ENCODE measurements at places on chromosomes 13 and 19. TPM values are rescaled to one million over a fixed set of nuclear protein-coding genes. Genes with fewer than 3 reads are reported as not detected.

The CPAMD8 gene
- 5.2 TPM for total RNA-seq

The IGSF23 gene
- total RNA-seq, result not detected

The RPL21 gene
- 659 TPM for total RNA-seq

The CRLF1 gene
- not detected for total RNA-seq

The KIR3DL1 gene
- total RNA-seq, result not detected

The ZNF677 gene
- 16.5 TPM for total RNA-seq

The SLC25A41 gene
- total RNA-seq, result not detected

The ZNF578 gene
- 2.0 TPM for total RNA-seq

The IFNL1 gene
- total RNA-seq, result not detected

The MISP gene
- not detected for total RNA-seq

The SIAH3 gene
- total RNA-seq, result not detected

The UBE2L5 gene
- not detected for total RNA-seq

The MIA gene
- total RNA-seq, result not detected

The GFY gene
- not detected for total RNA-seq

The ZNF560 gene
- total RNA-seq, result under 0.01 TPM

The CTU1 gene
- 7.3 TPM for total RNA-seq

The OR4F17 gene
- total RNA-seq, result not detected

The TLE2 gene
- total RNA-seq, result 17.5 TPM

The FGF22 gene
- not detected for total RNA-seq

The ZNF222 gene
- 5.4 TPM for total RNA-seq

The CD33 gene
- not detected for total RNA-seq

The ZNF132 gene
- 4.1 TPM for total RNA-seq

The ARID3A gene
- 6.8 TPM for total RNA-seq

The ZNF724 gene
- total RNA-seq, result 3.3 TPM

The ALOX5AP gene
- not detected for total RNA-seq

The OSCAR gene
- under 0.01 TPM for total RNA-seq

The APLP1 gene
- 1.2 TPM for total RNA-seq

The SMIM44 gene
- not detected for total RNA-seq

The ERCC5 gene
- 39.4 TPM for total RNA-seq

The ZNF561 gene
- total RNA-seq, result 25.0 TPM

The NPHS1 gene
- total RNA-seq, result not detected

The METTL21C gene
- total RNA-seq, result not detected

The ZNF541 gene
- total RNA-seq, result 0.20 TPM

The TPRX2 gene
- total RNA-seq, result not detected

The ZNF71 gene
- 10.1 TPM for total RNA-seq

The SYNE4 gene
- total RNA-seq, result not detected

The CDC42EP5 gene
- 53.2 TPM for total RNA-seq

The SIGLEC9 gene
- 0.20 TPM for total RNA-seq

The PTGIR gene
- 0.20 TPM for total RNA-seq

The MEDAG gene
- total RNA-seq, result 27.2 TPM

The TEX101 gene
- total RNA-seq, result not detected

The C13orf42 gene
- not detected for total RNA-seq

The CERS1 gene
- total RNA-seq, result 5.6 TPM

The ZNF221 gene
- 3.3 TPM for total RNA-seq

The IGLON5 gene
- total RNA-seq, result not detected

The ZNF569 gene
- 5.2 TPM for total RNA-seq

The CYP2B6 gene
- not detected for total RNA-seq

Measured in lung microvascular endothelial cell (primary cell).